ENCODE measurements at places on chromosomes 2 and 18. TPM values are rescaled to one million over a fixed set of nuclear protein-coding genes. Genes with fewer than 3 reads are reported as not detected.

DNA sequence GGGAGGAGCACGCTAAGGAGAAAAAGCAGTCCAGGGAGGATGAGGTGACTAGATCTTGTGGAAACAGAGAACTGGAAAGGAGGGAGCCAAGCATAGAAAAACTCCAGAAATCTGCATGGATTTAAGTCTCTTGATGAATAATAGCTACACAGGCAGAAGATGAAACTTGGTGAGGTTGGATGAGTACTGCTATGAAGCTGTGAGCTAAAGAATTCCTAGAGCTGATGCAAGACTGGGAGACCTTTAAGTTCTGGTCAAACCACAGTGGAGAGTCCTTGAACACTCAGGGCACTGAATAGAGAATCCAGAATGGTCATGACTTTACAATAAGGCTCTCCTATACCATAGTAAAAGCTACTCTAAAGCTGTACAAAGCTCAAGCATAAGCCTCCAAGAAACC, 18.4 kb upstream of the PIEZO2 start:
- no peak for DNase-seq
- H3K27me3 ChIP-seq, result peaks cover 3% of the 10 kb centered on the region
- H3K27ac ChIP-seq, result no peak overlapping the region
- no peaks in the 10 kb centered on the region for H3K4me1 ChIP-seq
- H3K36me3 ChIP-seq, result no peaks in the 10 kb centered on the region

DNA sequence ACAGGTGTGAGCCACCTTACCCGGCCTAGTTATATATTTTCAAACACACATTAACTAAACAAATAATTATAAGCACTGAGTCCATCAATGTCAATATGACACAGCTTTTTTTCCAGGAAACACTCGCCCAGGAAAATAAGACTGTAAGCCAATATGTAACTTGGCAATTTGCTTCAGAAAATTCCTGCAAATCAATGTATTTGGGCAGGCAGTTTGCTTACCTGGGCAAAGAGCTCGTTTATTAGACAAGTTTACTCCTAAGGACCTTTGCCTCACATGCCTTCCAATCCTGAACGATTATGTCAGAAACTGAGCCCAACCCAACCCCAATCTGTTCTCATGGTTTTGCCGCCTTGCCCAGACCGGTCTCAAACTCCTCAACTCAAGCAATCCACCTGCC, 34.7 kb upstream of the NDUFV2 start:
- H3K36me3 ChIP-seq, result no peaks in the 10 kb centered on the region
- no peak overlapping the region for H3K27ac ChIP-seq
- no peak overlapping the region for H3K4me3 ChIP-seq

- no peak overlapping the region for H3K4me3 ChIP-seq
- H3K36me3 ChIP-seq, result no peaks in the 10 kb centered on the region
- H3K27ac ChIP-seq, result no peak overlapping the region
- no peaks in the 10 kb centered on the region for H3K4me1 ChIP-seq
Measured at GRCh38 chr2:2524348-2524941, 193.4 kb upstream of the MYT1L start.

- no peaks in the 10 kb centered on the region for H3K27me3 ChIP-seq
- no peaks in the 10 kb centered on the region for H3K36me3 ChIP-seq
- no peak for DNase-seq
- no peaks in the 10 kb centered on the region for H3K4me1 ChIP-seq
- no peak overlapping the region for H3K27ac ChIP-seq
Measured at GRCh38 chr2:196217116-196217515, 45.7 kb upstream of the STK17B start.

DNA sequence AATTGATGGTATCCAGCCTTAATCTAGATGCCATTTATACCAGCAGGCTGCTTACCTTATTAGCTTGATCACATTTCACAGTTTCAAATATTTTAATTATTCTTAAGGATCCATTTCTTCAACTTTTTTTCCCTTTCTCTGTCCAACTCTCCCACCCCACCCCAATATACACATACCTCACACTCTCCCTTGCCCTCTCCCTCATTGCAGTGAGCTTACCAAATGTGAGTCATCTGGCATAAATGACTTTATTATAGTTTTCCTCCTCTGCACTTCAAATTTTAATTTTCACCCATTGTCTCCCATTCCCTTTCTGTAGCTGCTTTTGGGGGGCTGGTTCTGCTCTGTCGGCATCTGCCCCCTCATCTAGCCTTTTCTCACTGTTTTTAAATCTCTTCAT, 12.9 kb downstream of the HTR2B start:
- no peak overlapping the region for H3K4me3 ChIP-seq
- H3K27me3 ChIP-seq, result no peaks in the 10 kb centered on the region
- peaks cover 5% of the 10 kb centered on the region for H3K4me1 ChIP-seq
- H3K27ac ChIP-seq, result no peak overlapping the region

DNA sequence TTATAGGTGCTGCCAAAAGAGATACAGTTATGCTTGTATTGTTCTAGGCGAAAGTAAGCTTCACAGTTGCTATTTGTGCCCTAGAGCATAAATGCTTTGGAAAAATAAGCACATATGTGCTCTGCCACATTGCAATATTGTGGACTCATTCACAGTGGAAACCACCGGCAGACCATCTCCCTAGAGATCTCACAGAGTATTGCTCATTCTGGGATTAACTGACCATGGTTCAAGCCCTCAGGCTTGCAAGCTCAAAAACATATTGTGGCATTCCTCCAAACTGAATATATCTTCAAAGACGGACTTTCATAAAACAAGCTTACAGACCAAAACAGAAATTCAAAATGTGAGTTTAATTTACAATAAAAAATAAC, 158.2 kb upstream of the CCDC150 start:
- no peak for DNase-seq
- no peaks in the 10 kb centered on the region for H3K36me3 ChIP-seq
- no peaks in the 10 kb centered on the region for H3K27me3 ChIP-seq
- no peak overlapping the region for H3K27ac ChIP-seq

Gene BMPR2
- total RNA-seq, result 39.8 TPM

Gene MARCHF7
- 97.0 TPM for total RNA-seq

Gene ANKRD53
- not detected for total RNA-seq

Data from suprapubic skin (tissue), 4 donors.